ENCODE measurements at places on chromosomes 12 and 14. TPM values are rescaled to one million over a fixed set of nuclear protein-coding genes. Genes with fewer than 3 reads are reported as not detected.

DNA sequence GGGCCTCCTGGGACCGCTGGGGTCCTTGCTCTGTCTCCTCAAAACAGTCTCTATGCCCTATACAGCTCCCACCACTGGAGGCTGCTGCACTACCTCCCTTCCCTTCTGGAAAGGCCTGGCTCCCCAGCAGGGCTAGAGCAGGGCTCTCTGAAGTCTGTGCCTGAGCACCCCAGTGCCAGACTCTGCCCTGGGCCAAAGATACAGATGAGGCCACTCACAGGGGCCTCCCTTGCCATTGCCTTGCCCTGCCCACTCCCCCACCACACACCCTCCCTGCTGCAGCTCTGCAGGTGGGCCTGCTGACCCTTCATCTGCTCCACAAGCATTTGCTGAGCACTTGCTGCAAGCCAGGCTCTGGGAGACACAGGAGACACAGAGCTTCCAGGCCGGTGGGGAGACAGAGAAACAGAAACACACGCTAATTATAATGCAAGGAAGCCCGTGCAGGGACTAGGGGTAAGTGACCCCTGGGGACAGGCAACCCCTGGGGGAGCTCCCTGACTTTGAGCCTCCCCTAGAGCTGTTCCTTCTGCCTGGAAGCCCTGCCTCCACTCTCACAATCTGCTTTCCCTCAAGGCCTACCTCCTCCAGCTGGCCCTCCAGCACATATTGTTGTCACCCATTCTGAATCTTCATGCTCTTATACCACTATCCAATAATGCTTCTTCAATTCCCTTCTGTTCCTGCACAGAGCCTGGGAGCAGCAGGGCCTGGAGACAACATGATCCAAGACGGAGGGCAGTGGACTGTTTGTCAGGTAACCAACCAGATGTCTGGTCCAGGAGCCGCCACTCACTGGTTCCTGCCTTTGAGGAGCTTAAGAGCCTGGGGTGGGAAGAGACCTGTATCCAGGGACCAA, 32.6 kb upstream of the PNMA1 start:
- H3K27me3 ChIP-seq, result no peaks in the 10 kb centered on the region
- peaks cover 63% of the 10 kb centered on the region for H3K4me1 ChIP-seq
- no peak overlapping the region for H3K27ac ChIP-seq
- no peak overlapping the region for H3K4me3 ChIP-seq
- H3K36me3 ChIP-seq, result no peaks in the 10 kb centered on the region
- no peak for DNase-seq

DNA sequence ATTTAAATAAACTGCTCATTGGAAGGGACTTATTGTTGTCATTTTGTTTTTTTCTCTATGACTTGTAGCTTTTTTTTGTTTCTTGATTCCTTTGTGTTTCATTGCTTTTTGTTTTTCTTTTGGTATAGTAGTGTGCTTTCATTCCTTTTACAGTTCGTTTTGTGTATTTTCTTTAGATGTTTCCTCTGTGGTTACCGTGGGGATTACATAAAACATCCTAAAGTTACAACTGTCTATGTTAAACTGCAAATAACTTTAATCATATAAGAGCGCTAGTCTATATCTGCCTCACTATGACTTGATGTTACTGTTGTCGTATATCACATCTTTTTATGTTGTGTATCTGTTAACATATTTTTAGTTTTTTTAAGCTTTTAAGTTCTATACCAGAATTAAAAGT, 86.9 kb downstream of the ATF7IP start:
- H3K4me3 ChIP-seq, result no peak overlapping the region
- H3K27ac ChIP-seq, result no peak overlapping the region
- peaks cover 12% of the 10 kb centered on the region for H3K36me3 ChIP-seq
- peak; percentile 10 for DNase-seq
- H3K4me1 ChIP-seq, result no peaks in the 10 kb centered on the region

DNA sequence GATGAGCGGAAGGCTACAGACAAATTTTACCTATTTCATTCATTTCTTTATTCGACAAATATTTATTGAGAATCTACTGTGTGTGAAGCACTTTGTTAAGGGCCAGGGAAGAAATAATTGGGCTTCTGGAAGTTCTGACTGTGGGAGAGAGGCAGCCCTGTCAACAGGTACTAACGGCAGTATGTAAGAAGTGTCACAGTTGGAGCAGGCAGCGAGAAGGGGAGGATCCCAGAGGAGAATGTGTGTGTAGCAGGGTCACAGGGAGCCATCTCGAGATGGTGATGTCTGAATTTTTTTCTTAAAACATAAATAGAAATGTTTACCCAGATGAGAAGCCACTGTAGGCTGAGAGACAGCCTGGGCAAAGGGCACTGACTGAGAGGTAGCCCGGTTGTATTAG, 163.3 kb upstream of the SLC38A2 start:
- H3K36me3 ChIP-seq, result no peaks in the 10 kb centered on the region
- no peak overlapping the region for H3K27ac ChIP-seq
- peaks cover 6% of the 10 kb centered on the region for H3K4me1 ChIP-seq
- H3K27me3 ChIP-seq, result no peaks in the 10 kb centered on the region
- no peak overlapping the region for H3K4me3 ChIP-seq

GRCh38 chr12:122467983-122468382, 32.7 kb downstream of the ZCCHC8 start:
- H3K27me3 ChIP-seq, result no peaks in the 10 kb centered on the region
- H3K27ac ChIP-seq, result no peak overlapping the region
- no peak for DNase-seq
- no peak overlapping the region for H3K4me3 ChIP-seq
- peaks cover 4% of the 10 kb centered on the region for H3K36me3 ChIP-seq

GRCh38 chr14:96790186-96790585, 7.0 kb upstream of the VRK1 start:
- H3K27me3 ChIP-seq, result peaks cover 7% of the 10 kb centered on the region
- H3K27ac ChIP-seq, result no peak overlapping the region
- DNase-seq, result no peak
- no peak overlapping the region for H3K4me3 ChIP-seq
- H3K36me3 ChIP-seq, result no peaks in the 10 kb centered on the region
- H3K4me1 ChIP-seq, result no peaks in the 10 kb centered on the region

DNA sequence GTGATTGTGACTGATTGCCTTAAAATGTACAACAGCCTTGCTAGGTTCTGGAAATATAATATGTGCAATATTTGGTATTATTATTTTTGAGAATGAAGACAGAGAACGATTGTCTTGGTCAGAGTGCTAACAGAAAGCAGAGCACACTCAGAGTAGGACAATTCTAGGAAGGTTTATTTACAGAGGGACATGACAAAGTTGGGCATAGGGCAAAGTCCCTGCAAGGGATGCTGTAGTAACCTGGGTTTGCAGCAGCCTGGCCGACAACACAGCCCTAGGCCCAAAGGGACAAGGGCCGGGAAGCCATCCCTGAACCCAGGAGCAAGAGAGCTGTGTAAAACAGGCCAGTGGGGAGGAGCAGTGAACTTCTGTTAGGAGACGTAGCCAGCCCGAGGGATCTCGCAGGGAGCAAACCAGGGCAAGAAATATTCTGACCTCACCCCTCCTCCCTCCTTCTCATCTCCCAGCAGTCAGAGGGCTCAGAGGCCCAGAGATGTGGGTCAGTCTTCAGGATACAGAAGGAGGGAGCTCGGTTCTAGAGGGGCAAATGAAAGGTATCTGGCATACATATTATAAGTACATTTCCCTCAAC, 51.0 kb upstream of the FERMT2 start:
- peaks cover 12% of the 10 kb centered on the region for H3K4me1 ChIP-seq
- no peak for DNase-seq
- H3K27ac ChIP-seq, result no peak overlapping the region
- H3K36me3 ChIP-seq, result no peaks in the 10 kb centered on the region

GRCh38 chr14:76900682-76901081, 74.5 kb downstream of the LRRC74A start:
- no peak overlapping the region for H3K4me3 ChIP-seq
- peak overlapping the region; percentile 45 for H3K27ac ChIP-seq
- DNase-seq, result no peak

- no peak overlapping the region for H3K27ac ChIP-seq
- no peaks in the 10 kb centered on the region for H3K27me3 ChIP-seq
- no peaks in the 10 kb centered on the region for H3K36me3 ChIP-seq
- H3K4me1 ChIP-seq, result no peaks in the 10 kb centered on the region
- DNase-seq, result no peak
- no peak overlapping the region for H3K4me3 ChIP-seq
These were observed 313.7 kb downstream of the ADAMTS20 start for GRCh38 chr12:43238281-43238680.

DNA sequence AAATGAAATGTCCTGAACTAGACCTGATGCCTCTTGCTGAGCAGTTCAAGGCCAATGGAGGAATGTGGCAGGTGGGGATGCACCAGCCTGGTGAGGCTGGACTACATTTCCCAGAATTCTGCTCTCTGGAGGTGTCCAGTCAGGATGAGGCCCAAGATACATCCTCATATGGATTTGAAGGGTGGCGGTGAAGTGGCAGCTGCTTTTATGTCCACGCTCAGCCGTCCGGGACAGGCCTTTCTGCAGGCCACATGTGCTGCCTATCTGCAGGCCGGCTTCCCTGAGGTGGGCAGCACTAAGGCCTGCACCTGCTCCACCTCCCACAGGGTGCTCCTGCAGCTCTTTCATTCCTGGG, 230.2 kb downstream of the BCL11B start:
- H3K4me3 ChIP-seq, result no peak overlapping the region
- H3K27me3 ChIP-seq, result no peaks in the 10 kb centered on the region
- H3K36me3 ChIP-seq, result no peaks in the 10 kb centered on the region

DNA sequence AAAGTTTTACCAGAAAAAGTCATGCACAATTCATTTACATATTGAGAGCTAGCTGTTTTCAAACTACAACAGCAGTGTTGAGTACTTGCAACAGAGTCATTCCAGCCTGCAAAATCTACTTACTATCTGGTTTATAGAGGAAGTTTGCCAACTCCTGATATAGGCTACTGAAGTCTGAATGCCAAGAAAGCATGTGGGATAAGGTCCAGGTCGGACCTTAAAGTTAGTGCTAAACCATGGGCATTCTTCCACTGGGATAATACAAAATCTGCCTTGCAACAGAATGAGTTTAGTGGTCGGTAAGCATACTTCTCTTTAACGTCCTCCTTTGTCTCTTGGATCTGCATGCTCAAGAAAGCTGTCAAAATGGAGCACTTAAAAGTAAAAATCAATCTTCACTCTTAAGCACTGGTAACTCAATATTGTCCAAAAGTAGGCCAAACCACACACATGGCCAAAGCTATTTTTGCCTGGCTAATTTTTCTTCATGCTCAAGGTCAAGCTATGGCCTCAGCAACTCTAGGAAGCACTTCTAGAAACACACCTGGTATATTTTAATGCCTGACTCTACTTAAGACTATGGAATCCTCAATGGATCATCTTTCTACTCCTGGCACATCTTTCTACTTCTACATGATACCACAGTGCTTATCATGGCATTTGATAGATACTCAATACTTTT, 364.9 kb upstream of the KITLG start:
- DNase-seq, result peak; percentile 10
- H3K27ac ChIP-seq, result no peak overlapping the region
- H3K4me3 ChIP-seq, result no peak overlapping the region
- no peaks in the 10 kb centered on the region for H3K36me3 ChIP-seq

GRCh38 chr12:30417697-30418231, 277.9 kb downstream of the IPO8 start:
- peak; percentile 74 for DNase-seq
- H3K36me3 ChIP-seq, result no peaks in the 10 kb centered on the region
- no peaks in the 10 kb centered on the region for H3K27me3 ChIP-seq
- H3K27ac ChIP-seq, result peak overlapping the region; percentile 41
- no peaks in the 10 kb centered on the region for H3K4me1 ChIP-seq
- no peak overlapping the region for H3K4me3 ChIP-seq

DNA sequence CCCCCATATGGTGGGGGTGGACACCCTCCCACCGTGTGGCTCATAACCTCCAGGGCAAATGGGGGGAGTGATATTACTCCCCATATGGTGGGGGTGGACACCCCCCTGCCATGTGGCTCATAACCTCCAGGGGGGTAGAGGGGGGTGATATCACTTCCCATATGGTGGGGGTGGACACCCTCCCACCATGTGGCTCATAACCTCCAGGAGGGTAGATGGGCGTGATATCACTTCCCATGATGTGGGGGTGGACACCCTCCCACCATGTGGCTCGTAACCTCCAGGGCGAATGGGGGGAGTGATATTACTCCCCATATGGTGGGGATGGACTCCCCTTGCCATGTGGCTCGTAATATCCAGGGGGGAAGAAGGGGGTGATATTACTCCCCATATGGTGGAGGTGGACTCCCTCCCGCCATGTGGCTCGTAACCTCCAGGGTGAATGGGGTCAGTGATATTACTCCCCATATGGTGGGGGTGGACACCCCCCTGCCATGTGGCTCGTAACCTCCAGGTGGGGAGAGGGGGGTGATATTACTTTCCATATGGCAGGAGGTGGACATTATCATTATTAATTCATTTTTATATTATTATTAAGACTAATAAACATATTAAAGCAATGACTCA, 51.2 kb upstream of the OXA1L start:
- H3K27ac ChIP-seq, result no peak overlapping the region
- no peaks in the 10 kb centered on the region for H3K36me3 ChIP-seq
- no peak overlapping the region for H3K4me3 ChIP-seq
- H3K27me3 ChIP-seq, result no peaks in the 10 kb centered on the region
- no peak for DNase-seq

DNA sequence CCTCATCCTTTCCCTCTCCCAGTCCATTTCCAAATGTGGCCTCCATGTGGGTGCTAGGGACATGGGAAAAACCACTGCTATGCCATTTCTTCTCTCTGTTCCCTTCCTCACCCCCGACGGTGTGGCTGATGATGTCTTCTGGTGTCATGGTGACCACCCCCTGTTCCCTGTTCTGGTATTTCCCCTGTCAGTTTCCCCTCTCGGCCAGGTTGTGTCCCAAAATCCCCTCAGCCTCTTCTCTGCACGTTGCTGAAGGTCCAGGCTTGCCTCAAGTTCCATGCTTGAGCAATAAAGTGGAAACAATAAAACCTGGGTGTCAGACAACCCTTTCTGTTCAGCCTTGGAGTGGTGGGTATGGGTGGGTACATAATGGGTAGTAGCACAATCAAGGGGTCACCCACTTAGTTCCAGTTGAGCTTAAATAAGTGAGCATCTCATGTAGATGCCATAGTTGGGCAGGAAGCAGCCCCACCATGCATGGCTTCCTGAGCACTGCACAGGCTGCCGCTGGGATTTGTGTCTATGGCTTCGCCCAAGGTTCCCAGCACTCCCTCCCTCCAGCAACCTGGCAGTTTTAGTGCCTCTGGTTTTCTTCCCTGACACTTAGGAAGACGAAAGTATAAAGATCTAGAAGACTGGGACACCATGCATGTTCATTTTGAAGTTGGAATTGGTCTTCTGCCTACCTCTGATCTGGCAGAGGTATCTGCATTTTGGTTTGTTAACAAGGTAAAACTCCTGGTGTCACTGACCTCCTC, 8.7 kb upstream of the ITFG2 start:
- H3K36me3 ChIP-seq, result peaks cover 30% of the 10 kb centered on the region
- no peak overlapping the region for H3K4me3 ChIP-seq
- no peak for DNase-seq

GRCh38 chr12:9910716-9911421, 21.3 kb downstream of the CLEC2A start:
- no peaks in the 10 kb centered on the region for H3K4me1 ChIP-seq
- H3K27ac ChIP-seq, result peak overlapping the region; percentile 49
- H3K36me3 ChIP-seq, result no peaks in the 10 kb centered on the region
- H3K4me3 ChIP-seq, result no peak overlapping the region

Gene PLA2G1B
- total RNA-seq, result not detected

Gene PMEL
- total RNA-seq, result 1.7 TPM

Data from IMR-90 (cell line).